ENCODE measurements at places on chromosomes 1 and 21.

- DNase-seq = no peak
Measured at GRCh38 chr1:204480515-204480914, 14.1 kb downstream of the PIK3C2B start.

DNA sequence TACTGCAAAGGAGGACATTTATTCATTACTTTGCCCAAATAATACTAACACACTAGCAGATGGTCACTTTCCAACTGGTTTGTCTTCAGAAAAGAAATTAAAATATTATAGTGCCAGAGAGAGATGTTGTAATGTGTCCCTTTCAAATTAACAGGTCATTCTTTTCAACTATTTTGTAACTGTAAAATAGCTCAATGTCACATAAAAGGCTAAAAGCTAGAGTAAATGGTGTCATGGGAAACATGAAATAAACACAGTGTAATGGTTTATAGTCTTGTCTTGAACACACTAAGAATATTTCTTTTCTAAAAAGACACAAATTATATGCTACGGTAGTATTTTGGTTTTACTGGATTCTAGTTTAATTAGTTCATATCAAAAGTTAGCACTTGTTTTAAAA is 77.8 kb downstream of the ADGRL2 start:
- DNase-seq = no peak

GRCh38 chr1:248822148-248823032 is 3.3 kb downstream of the SH3BP5L start:
- DNase-seq = peak; percentile 90

GRCh38 chr1:98557895-98558294 is 103.6 kb upstream of the SNX7 start:
- DNase-seq = no peak

DNA sequence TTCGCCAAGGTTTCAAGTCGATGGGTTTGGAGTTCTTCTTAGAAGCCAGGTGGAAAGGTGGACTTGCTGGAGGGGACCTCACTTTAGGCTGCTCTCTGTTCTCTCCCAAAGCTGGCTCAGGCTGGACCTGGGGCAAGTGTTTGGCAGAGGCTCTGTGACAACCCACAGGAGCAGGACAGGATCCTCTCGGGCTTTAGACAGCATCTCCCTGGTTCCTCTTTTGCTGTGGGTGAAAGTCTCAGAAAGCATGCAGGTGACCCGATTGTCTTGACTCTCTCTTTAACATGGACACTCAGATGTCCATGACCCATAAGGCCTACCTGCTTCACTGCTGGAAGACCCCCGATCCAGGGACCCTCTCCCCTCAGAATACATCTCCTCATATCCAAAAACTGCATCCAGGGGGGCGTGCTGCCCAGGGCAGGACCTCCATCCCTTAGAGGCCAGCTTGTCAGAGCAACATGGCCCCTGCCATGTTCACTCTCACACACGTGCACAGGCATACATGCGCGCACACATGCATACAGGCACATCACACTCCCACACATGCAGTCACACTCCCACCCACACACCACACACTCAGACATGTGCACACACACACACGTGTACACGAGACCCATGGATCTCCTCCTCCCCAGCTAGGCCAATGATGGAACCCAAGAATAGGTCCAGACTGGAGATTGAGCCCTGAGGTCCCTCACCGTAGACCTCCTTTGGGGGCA is 21.3 kb downstream of the MRPL37 start:
- DNase-seq = peak; percentile 39

- no peak for DNase-seq
Measured at GRCh38 chr1:2918441-2918840, 102.8 kb upstream of the ACTRT2 start.

- no peak for DNase-seq
Measured at GRCh38 chr1:29481031-29481430, 244.7 kb downstream of the PTPRU start.

GRCh38 chr21:32777269-32777668 is 5.7 kb upstream of the PAXBP1 start:
- DNase-seq = no peak
